ENCODE measurements at places on chromosomes 7 and 10. TPM values are rescaled to one million over a fixed set of nuclear protein-coding genes. Genes with fewer than 3 reads are reported as not detected.

NANOS1 gene
- polyA plus RNA-seq: not detected

DNA sequence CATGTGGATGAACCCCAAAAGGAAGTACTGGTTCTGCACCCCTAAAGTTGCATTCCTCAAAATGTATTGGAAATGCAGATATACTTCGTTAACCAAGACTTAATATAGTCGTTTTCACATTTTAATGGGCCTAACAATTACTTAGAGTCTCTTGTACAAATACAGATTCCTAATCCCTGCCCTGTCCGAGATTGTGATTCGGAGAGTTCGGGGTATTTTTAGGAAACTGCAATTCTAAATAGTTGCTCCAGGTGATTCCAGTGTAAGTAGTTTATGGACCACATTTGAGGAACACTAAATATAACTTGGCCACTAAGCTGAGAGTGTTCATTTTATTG lies 830 bp downstream of the TRUB1 start:
- peaks cover 16% of the 10 kb centered on the region for H3K4me1 ChIP-seq
- H3K27ac ChIP-seq: peak overlapping the region; percentile 95
- no peaks in the 10 kb centered on the region for H3K27me3 ChIP-seq
- DNase-seq: no peak
- H3K4me3 ChIP-seq: peak overlapping the region; percentile 99
- no peaks in the 10 kb centered on the region for H3K36me3 ChIP-seq

DNA sequence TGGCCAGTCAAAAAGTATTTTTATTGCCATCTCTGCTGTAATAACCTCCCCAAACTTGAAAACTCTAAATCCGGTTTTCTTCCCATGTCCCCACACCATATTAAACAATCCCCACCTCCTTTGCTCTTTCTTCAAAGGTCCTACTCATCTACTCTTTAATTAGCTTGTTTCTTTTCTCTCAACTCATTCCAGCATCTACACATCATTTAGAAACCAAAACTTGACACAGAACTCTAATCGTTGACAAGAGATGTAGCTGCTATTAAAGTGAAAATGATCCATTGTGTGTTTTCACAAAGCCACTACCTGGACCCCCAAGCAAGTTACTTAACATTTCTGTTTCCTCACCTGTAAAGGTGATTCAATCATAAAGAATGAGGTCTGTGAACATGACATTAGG lies 436.3 kb upstream of the NPVF start:
- H3K4me3 ChIP-seq: no peak overlapping the region
- no peak for DNase-seq
- peaks cover 10% of the 10 kb centered on the region for H3K27me3 ChIP-seq
- no peak overlapping the region for H3K27ac ChIP-seq

ACHE gene
- not detected for polyA plus RNA-seq

DNA sequence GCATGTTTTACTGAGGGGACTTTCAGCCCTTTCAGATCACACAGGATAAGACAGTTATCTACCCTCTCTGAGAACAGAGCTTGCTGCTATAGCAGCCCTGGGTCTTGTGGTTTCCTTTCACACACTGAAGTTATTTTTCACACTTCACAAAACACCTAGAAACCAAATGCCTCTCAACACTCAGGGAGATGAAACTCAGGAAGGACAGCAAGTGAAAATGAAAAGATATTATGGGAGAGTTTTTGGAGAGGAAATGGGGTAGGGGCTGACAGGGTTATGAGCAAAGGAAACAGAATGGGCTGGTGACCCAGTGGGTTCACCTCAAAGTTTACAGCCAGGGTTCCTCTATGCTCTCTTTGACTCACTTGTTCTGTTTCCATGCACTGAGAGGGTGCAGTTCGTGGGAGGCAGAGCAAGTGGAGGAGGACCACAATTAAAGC lies 17.0 kb upstream of the GIMAP2 start:
- H3K4me1 ChIP-seq: peaks cover 14% of the 10 kb centered on the region
- no peak overlapping the region for H3K4me3 ChIP-seq
- no peak overlapping the region for H3K27ac ChIP-seq
- no peaks in the 10 kb centered on the region for H3K27me3 ChIP-seq

EIF5AL1 gene
- polyA plus RNA-seq: 0.49 TPM

GRCh38 chr7:22572937-22573336 lies 72.9 kb upstream of the STEAP1B start:
- no peak overlapping the region for H3K27ac ChIP-seq
- H3K27me3 ChIP-seq: no peaks in the 10 kb centered on the region
- peaks cover 12% of the 10 kb centered on the region for H3K36me3 ChIP-seq
- H3K4me1 ChIP-seq: peaks cover 64% of the 10 kb centered on the region
